ENCODE measurements at places on chromosomes 1 and 21.
A peak's percentile ranks its signal among the peaks of the same experiment; 100 is the strongest.

DNA sequence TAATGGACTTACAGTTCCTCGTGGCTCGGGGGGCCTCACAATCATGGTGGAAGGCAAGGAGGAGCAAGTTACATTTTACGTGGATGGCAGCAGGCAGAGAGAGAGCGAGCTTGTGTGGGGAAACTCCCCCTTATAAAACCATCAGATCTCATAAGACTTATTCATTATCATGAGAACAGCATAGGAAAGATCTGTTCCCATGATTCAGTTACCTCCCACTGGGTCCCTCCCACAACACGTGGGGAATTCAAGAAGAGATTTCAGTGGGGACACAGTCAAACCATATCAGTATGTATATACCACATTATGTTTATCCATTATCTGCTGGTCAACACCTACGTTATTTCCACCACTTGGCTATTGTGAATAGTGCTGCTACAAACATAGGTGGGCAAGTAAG is 352.3 kb upstream of the B3GALT2 start:
- DNase-seq = no peak

- no peak for DNase-seq
These were observed 27.3 kb downstream of the PRDM16 start for GRCh38 chr1:3096345-3096744.

- DNase-seq = peak; percentile 62
These were observed 543.6 kb upstream of the B3GALT2 start for GRCh38 chr1:193730017-193730416.

- no peak for DNase-seq
These were observed 209.1 kb upstream of the COA6 start for GRCh38 chr1:234164098-234164709.

DNA sequence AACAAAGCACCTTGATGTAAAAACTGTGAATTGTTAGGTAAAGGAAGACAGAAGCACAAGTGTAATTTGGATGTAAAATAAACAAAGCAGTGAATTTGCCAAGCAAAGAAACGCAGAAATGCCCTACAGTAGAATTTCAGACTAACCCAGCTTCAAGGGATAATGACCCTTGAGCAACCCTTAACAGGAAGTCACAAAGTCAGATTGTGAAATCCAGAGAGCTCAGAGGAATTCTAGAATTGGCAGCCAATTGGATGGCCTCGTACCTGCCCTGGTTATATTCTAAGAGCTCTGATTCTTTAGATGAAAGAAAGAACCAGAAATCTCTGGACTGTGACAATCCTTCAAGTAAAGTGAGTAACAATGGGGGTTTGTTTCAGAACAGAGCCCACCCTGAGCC is 152.7 kb upstream of the CHRM3 start:
- DNase-seq = no peak

GRCh38 chr1:3222042-3222692 is 153.2 kb downstream of the PRDM16 start:
- DNase-seq = peak; percentile 25

GRCh38 chr1:108140936-108141335 is 59.2 kb downstream of the SLC25A24 start:
- no peak for DNase-seq

DNA sequence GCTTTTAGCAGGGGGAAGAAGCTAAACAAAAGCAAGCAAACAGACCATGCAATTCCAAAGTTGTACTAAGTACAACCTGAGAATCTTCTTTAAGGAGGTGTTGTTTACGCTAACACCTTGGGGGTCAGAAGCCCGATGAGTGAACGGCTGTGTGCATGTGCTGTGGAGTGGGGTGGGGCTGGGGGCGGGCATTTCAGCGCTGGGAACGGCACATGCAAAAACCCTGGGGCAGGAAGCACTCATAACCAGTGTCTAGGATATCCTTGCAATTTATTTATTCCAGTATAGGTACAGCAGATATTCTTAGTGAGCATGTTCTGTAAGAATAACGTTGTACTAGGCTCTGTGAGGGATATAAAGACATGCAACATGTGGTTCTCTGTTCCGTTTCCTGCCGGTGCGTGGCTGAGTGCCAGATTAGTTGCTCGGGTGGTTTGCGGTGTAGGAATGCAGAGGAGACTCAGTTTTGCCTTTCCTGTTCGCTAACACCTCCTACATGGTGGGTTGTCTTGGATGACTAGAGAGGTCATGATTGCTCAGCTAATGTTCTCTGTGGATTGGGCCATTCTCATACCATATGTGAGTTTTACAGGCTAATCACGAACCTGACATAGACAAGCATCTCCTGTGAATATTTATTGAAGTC is 3.7 kb downstream of the FASLG start:
- DNase-seq = peak; percentile 83

GRCh38 chr1:44442791-44443190 is 37.7 kb downstream of the RNF220 start:
- DNase-seq = no peak

- no peak for DNase-seq
These were observed 7.2 kb upstream of the PLEKHG5 start for GRCh38 chr1:6498576-6499111.

GRCh38 chr1:172467446-172467845 is 23.6 kb upstream of the PIGC start:
- DNase-seq = no peak

GRCh38 chr21:31273278-31273677 is 70.8 kb downstream of the TIAM1 start:
- DNase-seq = no peak

- DNase-seq = no peak
These were observed 206.3 kb downstream of the PDE4B start for GRCh38 chr1:65998763-65999583.

GRCh38 chr1:107273515-107273914 is 132.7 kb downstream of the NTNG1 start:
- DNase-seq = peak; percentile 34

DNA sequence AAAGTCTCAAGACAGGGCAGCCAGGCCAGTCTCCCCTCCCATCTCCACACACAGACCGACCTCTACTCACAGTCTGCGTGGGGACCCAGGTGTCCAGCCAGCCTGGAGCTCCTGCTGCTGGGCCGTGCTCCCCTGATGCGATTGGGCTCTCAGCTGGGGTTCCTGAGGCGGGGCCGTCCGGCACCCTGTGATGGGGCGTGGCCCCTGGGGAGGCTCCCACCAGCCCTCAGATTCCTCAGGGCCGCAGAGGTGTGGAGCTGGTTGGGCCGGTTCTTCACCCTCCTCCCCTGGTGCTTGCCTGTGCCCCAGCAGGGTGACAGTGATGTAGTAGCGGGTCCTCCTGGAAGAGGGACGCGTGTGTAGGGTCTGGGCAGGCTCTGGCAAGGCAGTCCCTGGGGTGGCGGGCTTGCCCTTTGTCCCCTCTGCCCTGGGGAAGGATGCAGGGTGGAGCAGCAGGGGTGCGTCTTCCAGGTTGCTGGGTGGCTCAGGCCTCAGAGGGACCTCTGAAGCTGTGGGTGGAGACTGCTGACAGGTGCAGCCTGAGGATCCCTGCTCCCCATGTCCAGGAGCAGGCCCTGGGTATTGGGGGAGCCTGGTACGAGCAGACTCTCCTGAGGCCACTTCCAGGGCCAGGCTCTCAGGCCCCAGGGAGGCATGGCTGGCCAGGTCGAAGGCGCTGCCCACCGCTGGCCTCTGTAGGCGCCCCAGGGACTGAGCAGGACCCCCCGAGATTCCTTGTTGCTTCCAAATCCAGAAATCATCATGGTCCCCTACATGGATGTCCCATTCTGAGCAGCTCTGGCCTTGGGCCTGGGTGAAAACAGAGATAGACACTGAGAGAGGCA is at the start of gene CRYBG2:
TSS of gene CRYBG2 (minus strand) at position 155 of the 845 bp plus-strand sequence. CDS start 7,473 bp downstream, outside the sequence.
- DNase-seq = no peak
